ENCODE measurements at places on chromosomes 3 and 15.

GRCh38 chr3:88364926-88365325 is 215.2 kb downstream of the C3orf38 start:
- no peak for DNase-seq

DNA sequence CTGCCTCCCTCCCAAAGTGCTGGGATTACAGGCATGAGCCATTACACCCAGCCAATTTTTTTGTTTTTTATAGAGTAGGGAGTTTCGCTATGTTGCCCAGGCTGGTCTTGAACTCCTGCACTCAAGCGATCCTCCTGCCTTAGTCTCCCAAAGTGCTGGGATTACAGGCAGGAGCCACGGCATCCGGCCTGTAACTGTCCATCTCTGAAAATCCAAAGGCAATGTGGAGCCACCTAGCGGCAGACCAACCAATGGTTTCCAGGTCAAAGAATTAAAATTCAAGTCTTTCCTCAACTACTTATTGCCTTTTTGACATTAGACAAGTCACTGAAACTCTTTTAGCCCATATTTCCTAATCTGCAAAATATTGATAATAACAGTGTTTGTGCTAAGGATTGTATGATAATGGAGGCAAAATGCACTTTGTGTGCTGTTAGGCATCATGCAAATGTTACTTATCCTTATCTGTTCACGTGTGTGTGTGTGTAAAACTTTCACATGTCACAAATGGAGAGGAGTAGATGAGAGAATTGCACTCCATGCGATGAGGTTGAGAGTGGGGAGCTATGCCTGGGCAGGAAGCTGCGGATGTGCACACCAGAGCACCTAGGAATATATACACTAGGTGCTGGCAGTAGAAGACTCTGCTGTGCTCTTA is 48.7 kb downstream of the COL8A1 start:
- DNase-seq: no peak

- DNase-seq: no peak
These were observed 301.7 kb downstream of the GBE1 start for GRCh38 chr3:81459733-81460132.

- DNase-seq: peak; percentile 31
These were observed 121.8 kb downstream of the ZNF609 start for GRCh38 chr15:64582202-64582601.

DNA sequence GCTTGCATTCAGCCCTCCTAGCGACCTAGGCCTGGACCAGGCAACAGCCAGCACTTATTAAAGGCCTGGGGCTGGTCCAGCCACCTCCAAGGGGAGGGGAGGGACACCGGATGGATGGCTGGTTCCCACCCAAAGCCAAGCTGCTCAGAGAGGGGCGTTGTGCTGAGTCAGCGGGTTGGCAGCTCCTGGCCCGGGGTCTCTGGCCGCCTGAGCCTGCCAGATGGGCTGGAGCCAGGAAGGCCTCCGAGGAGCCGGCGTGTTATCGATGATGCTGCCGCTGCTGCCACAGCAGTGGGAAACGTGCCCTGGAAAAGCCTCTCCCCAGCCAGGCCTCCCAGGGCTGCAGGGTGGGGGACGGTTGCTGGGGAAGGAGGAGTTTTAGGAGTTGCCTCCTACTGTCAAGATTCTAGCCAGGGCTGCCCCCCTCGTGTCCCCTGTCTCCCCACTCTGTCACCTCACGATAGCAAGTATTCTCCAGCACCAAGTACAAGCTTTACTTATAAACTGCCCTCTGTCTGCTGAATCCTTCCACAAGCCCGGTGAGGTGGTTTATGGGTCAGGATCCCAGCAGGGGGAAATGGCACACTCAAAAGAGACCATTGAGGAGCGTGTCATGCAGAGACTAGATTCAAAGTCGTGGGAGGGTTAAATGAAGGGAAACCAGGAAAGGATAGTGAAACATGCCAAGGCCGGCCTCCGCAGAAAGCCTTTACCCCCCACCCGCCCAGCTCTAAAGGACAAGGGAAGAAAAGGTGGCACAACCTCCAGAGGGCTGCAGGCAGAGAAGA is 43.2 kb upstream of the TSEN2 start:
- DNase-seq: no peak

DNA sequence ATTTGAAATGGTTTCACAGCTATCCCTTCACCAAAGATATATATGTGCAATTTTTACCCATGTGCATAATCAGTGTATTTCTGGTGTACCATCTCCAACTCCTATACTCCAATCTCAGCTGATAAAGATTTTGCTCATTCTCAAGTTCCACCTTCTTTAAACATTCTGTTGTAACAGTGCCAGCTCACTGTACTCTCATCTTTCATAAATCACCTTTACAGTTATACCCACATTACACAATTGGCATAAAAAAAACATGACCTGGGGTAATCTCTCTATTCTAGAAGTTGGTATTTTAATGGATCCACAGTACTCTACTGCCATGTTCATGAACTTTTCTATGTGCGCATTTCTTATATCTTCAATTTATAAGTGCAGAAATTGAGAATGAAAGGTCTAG is 339.9 kb upstream of the DPH6 start:
- DNase-seq: no peak

DNA sequence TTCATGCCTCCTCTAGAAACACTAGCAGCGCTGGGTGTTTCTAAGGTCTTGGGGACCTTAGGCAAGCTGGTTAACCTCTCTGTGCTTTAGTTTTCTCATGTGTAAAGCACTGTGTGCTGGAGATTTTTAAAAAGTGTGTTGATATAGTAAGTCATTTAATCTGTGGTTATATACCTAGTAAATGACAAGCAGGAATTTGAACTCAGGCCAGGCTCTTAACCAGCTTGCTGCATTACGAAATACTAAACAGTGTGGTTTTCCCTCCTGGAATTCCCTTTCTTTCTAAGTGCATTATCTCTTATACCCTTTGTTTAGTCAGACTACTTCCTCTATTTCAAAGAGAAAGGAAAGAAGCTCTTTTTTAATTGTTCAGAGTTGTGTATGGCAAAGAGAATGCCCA is 26.5 kb downstream of the NEO1 start:
- DNase-seq: no peak

DNA sequence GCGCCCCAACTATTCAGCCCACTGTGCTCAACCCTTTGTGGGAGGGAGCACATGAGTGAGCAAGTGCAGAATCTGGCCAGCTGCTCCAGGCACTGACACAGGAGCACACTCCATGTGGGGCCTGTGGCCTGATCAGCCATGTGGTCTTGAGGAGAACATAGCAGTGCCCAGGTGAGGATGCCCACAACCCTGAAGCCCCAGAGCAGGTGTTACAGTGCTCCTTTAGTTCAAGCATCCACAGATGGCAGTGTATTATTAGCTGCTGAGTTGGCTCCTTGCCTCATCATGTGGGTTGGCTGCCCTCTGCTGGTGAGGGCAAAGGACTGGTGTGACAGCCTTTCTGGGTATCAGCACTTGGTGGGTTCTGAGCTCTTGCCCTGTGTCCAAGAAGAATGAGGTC is 1588.2 kb downstream of the SI start:
- no peak for DNase-seq

DNA sequence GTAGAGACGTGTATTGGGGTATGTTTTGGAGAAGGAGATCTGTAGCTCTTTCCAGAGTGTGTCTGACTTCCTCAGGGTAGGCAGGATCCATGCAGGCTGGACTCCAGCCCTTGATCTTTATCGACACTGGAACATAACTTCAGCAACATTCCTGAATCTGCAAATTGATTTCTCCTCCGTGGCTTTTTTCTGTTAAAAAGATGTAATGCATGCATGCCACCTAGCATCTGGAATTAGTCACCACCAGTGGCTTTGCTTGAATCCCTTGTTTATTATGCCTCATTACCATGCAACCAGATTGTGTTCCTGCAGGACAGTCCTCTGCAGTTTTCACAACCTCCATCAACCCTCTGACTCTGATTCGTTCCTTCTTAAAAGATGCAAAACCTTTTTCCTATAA is 86.1 kb downstream of the CCNL1 start:
- DNase-seq: no peak

DNA sequence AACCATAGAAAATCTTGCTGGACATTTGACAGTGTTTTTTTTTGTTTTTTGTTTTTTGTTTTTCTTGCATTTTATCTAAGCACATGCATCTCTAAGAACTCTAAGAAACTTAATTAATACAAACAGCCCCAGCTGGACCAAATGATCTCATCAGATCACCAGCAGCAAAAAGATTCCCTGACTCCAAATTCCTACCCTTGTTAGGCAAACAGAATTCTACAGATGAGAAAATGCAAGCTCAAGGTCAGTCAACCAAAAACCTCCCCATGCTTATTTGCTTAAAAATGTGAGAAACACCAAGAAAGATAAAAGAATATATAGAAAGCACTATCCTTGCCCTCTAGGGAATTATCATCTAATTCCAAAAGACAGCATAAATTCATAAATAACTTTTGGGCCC is 65.4 kb downstream of the FOXP1 start:
- no peak for DNase-seq

DNA sequence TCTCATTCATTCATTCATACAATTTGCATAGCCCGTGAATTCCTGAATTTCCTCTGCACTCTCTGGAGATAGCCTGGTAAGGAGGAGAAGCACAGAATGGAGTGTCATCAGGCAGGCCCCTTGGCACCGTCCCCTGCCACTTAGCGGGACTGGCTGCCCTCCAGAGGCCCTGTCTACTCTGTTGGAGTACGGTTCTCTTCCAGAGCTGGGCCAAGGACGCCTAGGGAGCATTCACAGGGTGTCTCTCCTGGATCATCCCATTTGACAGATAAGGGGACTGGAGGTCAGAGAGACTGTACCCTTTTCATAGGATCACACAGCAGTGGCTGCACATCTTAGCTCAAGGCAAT is 48.0 kb downstream of the PTH1R start:
- no peak for DNase-seq

DNA sequence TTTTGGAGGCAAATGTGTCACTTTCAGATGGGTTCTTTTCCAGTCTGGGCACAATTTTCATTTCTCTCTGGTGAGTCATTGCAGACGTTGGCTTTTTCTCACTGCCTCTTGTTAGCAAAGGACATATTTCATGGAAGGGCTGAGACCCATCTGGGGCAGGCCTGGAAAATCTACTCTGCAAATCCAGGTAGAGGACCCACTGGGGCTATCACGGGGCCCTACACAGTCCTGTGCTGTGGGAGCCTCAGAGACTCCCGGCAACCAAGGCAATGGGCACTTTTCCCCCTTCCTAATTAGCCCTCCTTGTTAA is 58.0 kb downstream of the HRH1 start:
- DNase-seq: no peak

GRCh38 chr15:67183443-67184169 is 70.9 kb downstream of the AAGAB start:
- DNase-seq: no peak

DNA sequence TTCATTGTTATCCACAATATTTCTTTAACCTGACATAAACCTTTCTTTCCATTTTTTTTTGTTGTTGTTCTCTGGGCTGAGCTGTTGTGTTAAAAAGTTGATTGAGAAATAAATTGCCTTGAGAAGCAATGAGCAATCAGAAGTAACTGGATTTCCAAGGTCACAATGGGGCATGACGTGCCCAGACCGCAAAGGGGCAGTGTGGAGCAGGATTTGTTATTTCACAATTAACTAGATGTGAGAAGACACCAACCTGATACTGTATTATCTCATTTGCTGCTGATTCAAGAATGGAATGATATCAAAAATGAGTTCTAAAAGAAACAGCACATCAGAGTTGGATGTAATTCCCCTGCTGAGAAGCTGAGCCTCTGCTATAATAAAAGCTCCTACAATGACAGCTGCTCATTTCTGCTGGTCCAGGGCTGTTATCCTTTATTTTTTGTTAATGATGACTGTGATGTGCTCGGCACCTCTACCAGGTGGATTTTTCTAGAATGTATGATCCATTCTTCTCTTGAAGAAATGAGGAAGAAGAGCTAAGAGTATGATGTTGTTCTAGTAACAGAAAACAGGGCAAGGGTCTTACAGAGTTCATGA is 28.1 kb downstream of the CPNE4 start:
- DNase-seq: peak; percentile 13

DNA sequence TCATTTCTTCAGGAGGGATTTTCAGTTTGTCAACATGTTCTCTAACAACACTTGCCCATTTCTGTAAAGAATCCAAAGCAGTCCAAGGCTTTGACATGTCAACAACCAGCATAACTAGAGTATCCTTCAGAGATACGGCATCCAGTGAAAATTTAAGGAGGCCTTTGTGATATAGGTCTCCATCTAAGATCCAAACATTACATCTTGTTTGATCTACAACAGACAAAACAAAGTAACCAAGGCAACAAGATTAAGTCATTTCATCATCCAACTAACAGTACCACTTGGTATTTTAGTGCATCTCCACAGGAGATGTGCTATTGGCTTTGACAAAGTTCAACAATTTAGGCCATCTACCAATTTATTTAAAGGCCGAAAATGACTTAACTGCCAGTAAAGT is 25.8 kb downstream of the DYNC1LI1 start:
- no peak for DNase-seq

- no peak for DNase-seq
These were observed 21.5 kb downstream of the ULK4 start for GRCh38 chr3:41940393-41940792.

DNA sequence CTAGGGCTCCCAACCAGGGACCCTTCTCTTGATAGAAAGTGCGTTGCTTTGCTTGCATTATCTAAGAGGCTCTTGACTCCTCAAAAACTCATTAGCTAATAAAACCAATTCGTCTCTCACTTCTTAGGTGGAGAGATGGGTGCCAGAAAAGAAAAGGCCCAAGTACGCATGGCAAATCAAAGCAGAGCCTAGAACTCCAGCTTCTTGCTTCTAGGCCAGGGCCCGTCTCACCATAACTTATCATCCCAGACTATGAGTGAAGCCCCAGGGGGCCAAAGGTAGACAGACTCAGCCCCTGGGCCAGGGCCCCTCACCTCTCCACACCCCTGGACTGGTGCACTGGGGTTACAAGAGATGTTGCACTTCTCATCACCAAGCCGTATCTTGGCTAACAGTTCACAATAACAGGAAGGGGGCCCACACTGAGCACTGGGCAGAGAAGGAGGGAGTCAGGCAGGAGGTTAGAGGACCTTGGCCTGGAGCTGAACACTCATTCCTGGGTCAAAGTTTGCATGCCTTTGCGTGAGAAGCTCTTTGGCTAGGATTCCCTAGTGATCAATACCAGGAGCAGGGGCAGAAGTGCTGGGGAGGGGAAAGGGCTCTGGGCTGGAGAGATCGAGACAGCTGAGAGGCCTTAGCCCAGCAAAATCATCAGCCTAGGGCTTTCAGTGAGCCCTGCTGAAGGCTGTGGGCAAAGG is 5.4 kb upstream of the CYP1A1 start:
- no peak for DNase-seq

DNA sequence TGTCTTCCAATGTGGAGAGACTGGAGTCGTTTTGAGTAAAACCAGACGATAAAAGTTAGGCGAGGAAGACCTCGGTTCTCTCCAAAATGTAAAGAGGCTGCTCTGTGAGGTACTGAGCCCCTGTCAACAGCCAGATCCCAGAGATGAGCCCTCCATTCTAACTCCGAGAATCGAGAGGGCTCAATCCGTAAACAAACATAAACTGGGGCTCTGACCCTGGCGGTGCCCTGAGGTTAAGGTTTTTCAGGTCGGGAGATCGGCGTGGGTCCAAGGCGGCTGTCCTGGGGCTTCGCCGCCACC is 417 bp downstream of the TBCCD1 start:
- DNase-seq: no peak

All from CD14-positive monocyte (primary cell).